ENCODE measurements at places on chromosomes 6 and 20. TPM values are rescaled to one million over a fixed set of nuclear protein-coding genes. Genes with fewer than 3 reads are reported as not detected.

The RIPPLY2 gene
- total RNA-seq: not detected

- DNase-seq: no peak
These were observed 63.6 kb downstream of the STK4 start for GRCh38 chr20:45029884-45030283.

GRCh38 chr6:144321839-144322591 lies 36.9 kb downstream of the UTRN start:
- DNase-seq: peak; percentile 52

- no peak for DNase-seq
These were observed 27.4 kb downstream of the STX11 start for GRCh38 chr6:144177726-144178125.

GRCh38 chr6:31701666-31702404 lies 1.3 kb downstream of the ABHD16A start:
- no peak for DNase-seq

DNA sequence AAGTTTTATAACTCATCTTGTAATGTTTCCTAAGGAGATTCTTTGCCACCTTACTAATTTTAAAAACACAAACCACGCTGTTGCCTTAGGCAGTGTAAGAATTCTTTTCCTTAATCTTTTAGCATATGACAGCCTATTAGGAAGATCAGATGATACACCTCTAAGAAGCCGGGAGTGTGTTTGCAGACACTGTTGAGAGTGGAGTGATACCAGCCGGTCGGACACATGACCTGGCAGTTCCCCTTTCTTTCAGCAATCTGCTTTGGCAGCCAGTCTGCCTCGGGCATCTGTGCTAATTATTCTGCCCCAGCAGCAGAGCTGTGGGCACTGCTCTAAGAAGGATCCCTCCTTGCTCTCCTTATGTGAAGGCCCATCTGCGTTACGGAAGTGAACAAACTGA lies 50.9 kb downstream of the PLCB4 start:
- peak; percentile 69 for DNase-seq

DNA sequence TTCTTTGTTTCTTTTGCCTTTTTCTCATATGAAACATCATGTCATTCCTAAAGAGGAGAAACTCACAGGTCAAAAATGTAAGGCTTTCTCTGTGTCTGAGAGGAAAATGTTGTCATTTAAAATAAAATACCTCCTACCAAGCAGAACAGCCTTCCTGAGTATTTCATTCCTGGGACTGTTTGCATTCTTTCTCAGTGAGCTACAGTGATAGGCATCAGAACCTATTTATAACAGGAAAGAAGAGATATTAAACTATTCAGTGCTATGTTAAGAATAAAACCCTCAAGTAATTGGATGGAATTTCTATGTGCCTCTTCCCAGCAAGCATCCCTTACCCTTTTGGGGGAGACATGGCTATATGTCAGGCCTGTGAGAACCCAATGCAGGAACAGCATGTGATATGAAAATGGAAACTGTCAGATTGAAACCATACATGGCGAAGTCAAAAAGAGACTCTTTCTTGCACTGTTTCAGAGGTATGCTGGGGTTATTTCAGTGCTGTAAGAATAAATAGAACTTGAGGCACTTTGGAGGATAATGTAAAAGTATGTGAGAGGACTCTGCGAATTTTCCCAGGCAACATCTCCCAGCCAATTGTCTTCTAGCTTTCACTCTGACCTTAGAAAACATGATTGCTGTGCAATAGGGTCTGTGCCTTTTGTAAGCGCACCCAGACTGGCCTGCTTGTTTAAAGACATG lies 133.8 kb upstream of the CCN2 start:
- DNase-seq: no peak

GRCh38 chr6:87724983-87725811 lies 23.2 kb upstream of the AKIRIN2 start:
- no peak for DNase-seq

DNA sequence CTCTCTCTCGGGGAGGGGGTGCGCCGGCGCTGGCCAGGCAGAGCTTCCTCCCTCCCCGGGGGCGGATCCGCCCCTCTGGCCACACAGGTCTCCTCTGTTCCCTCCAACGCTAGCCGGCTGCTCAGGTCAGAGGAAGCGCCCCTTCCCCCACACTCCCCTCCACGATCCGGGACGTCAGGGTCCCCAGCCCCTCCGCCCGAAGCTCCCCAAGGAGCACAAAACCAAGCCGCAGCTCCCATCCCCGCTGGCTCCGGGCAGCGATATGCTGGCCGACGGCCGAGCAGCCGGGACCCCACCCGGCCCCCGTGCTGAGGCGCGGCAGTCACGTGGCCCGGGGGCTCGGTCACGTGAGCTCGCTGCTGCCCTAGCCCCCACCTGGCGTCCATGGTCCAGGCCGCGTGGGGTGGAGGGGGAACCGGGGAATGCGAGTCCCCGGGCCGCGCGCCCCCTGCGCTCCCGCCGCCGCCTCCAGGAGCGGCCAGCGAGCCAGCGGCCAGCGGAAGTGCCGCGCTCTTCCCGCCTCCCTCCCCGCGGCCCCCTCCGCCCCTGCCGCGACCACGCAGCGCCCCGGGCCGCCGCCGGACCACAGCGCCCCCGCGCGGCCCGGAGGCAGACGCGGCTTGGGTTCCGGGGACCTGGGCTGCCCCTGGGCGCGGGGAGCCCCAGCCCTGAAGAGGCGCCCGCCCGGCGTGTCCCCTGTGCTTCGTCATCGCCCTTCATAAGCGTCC lies at the start of gene SLC35B2:
Gene SLC35B2, minus strand, starts transcription at position 504 of the 728 bp plus-strand sequence. Its CDS starts 118 bp downstream, at position 386.
- peak; percentile 47 for DNase-seq

GRCh38 chr6:138546733-138547185 lies 47.5 kb upstream of the NHSL1 start:
- DNase-seq: peak; percentile 32

DNA sequence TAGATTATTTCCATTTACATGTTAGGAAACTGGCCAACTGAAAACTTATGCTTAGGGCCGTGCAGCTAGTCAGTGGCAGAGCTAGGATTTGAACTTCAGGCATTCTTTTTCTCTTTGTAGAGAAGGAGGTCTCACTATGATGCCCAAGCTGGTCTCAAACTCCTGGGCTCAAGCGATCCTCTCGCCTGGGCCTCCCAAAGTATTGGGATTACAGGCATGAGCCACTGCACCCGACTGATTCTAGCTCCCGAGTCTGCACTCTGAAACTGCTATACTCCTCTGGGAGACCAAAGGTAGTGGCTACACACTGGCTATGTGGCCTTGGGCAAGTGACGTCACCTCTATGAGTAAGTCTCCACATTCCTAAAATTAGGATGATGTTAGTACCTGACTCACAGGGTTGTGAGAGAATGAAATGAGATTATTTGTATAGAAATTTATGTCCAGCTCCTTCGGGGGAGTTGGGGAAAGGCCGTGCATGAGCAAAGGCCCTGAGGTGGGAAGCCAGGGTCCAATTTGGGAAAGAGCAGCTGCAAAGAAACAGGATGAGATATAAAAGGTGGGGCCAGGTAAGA lies 6.4 kb downstream of the PLTP start:
- DNase-seq: peak; percentile 91

- DNase-seq: no peak
These were observed 3.3 kb downstream of the SPEF1 start for GRCh38 chr20:3777716-3778629.

The TRAPPC3L gene
- not detected for total RNA-seq

GRCh38 chr6:133431031-133431430 lies 189.9 kb downstream of the EYA4 start:
- no peak for DNase-seq

DNA sequence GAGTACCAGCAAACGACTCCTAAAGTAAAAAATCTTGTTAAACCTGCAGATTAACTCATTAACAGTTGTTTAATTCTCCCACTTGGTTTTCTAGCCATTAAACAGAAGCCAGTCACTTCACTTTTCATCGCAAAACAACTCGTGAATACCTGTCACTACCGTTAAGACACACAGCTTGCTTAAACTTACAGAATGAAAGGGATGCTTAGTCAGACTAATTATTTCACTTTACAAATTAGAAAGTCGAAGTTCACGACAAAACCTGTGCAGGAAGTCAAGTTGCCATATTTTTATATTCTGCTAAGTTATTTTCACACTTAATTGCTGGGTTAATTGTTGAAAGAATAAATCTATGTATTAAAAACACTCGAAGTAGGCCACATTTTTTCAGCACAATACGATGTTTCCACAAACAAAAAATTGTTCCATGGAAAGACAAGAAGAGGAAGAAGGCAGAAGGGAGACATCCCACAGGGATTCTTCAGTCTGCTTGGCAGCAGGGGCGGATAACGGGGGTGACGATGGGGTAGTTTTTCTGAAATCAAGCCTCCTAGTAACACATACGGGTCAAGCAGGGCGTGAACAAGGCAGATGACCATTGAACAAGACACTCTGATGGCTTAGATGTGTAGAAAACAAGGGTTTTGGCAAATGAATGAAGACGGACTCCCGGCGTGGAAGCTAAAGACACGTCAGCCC lies 933 bp downstream of the SSR1 start:
- peak; percentile 54 for DNase-seq
